ENCODE measurements at places on chromosomes 11 and 22.

DNA sequence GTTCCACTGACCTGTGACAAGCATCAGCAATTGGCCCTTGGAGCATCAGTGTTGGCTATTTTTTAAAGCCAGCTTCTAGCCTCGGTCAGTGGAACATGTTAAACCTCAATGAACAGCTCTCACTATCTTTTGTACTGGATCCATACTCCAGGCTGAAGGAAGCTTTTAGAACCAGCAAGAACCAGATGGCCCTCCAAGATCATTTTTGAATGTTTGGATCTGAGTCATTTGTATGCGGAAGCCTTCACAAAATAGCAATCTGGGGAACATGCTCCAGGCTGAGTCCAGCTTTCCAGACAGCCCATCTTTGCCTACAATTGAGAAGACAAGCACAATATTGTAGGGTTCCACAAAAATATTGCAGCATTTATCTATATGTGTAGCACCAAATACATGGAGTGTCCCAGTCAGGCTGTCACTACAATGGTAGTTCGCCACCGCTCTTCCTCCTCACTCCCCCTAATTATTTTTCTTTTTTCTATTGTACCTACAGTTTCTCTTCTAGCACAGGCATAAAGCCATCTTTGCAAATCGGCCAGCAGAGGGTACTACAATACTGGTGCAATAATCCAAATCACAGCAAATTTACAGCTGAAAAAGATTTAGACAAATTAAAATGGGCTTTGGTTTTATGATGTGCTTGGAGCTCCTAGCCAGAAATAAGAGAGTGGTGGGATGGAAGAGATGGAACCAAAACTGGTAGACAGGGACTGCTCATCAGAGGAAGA lies 177.4 kb upstream of the BLID start:
- DNase-seq, result no peak

GRCh38 chr11:134041791-134042696 lies 26.8 kb upstream of the JAM3 start:
- DNase-seq, result no peak

DNA sequence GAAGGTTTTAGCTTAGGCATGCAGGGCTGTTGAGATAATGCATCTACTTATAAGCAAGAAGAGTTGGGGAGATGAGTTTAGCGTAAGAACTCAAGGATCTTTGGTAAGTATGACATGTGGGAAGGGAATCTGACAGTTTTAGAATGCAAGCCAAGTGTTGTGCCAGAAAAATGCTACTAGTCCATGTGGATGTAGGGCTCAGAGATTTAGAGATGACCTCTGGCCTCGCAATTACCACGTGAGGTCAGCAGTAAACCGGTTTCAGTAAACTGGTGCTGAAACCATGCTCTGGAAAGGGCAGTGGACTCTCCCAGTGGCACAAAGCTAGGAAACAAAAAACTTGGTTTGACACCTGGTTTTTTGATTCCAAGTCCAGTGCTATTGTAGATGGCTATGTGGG lies 18.9 kb downstream of the MRPL16 start:
- DNase-seq, result no peak

GRCh38 chr11:7889985-7890384 lies 41.1 kb downstream of the OR10A6 start:
- DNase-seq, result no peak

DNA sequence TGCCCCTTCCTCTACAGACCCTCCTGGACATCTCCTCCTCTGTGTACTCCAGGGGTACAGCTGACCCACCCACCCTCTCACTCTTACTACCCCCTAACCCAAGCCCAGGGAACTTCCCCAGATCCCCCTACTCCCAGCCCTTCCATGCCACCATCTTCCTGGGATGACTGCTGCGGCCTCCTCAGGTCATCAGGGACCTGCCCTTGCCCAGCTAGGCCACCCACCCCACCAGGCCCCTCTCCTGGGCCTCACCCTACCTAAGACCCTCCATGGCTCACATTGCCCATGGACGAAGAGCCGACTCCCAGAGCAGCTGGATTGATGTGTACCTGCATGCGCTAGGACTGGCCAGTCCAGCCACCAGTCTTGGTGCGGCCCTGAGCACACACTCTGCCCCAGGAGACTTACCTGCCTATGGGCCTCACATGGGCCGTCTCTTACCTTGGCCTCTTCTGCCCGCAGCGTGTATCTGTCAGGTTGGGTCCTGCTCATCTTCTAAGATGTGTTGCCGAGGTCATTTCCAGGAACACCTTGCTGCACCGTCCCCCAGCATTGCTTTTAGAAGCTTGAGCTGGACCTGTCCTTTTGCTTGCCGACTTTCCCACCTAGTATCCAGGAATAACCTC lies 2.0 kb upstream of the CLDN5 start:
- no peak for DNase-seq

All from nucleus accumbens (tissue), 56 donors.